ENCODE measurements at places on chromosomes 6 and 20. TPM values are rescaled to one million over a fixed set of nuclear protein-coding genes. Genes with fewer than 3 reads are reported as not detected.

Gene NKX2-2
- total RNA-seq: 2.4 TPM

Gene COL11A2
- total RNA-seq: 1.9 TPM

Gene SLX4IP
- 11.4 TPM for total RNA-seq

Gene ENPP4
- total RNA-seq: 30.3 TPM

Gene ID4
- 118 TPM for total RNA-seq

Gene EFCAB8
- not detected for total RNA-seq

Gene MAN1A1
- 31.1 TPM for total RNA-seq

Gene ERVFRD-1
- total RNA-seq: not detected

Gene TPX2
- 15.4 TPM for total RNA-seq

Gene INSM1
- total RNA-seq: 32.0 TPM

Gene TGM3
- 0.27 TPM for total RNA-seq

Gene NOX3
- not detected for total RNA-seq

Gene HLA-DPA1
- 1.9 TPM for total RNA-seq

Gene HACE1
- total RNA-seq: 53.1 TPM

Gene PSORS1C2
- total RNA-seq: not detected

Gene ME1
- 4.0 TPM for total RNA-seq

Gene CTSZ
- 14.1 TPM for total RNA-seq

Gene OR2H2
- total RNA-seq: not detected

Gene SMPDL3A
- 11.3 TPM for total RNA-seq

Gene TFAP2D
- total RNA-seq: not detected

Gene COL9A1
- total RNA-seq: 7.3 TPM

Gene AVP
- total RNA-seq: not detected

Gene FOXS1
- 1.8 TPM for total RNA-seq

Gene MICA
- total RNA-seq: 2.7 TPM

Gene FAM162B
- 1.4 TPM for total RNA-seq

Gene BTN1A1
- total RNA-seq: not detected

Gene SLC52A3
- total RNA-seq: 0.36 TPM

Gene RWDD2A
- total RNA-seq: 5.9 TPM

Gene CLDN20
- total RNA-seq: not detected

Gene FRK
- 0.36 TPM for total RNA-seq

Gene PXDC1
- 17.6 TPM for total RNA-seq

Gene CST7
- not detected for total RNA-seq

Gene DEF6
- 1.5 TPM for total RNA-seq

Gene PLN
- 0.45 TPM for total RNA-seq

Gene CTCFL
- total RNA-seq: not detected

Gene GRM4
- total RNA-seq: 28.3 TPM

Gene VWA7
- 0.36 TPM for total RNA-seq

Gene MRPL14
- 25.0 TPM for total RNA-seq

Gene DHX35
- 13.1 TPM for total RNA-seq

Gene PET117
- 8.3 TPM for total RNA-seq

Gene PGM3
- 57.3 TPM for total RNA-seq

Gene TMEM244
- not detected for total RNA-seq

Gene HEY2
- total RNA-seq: 9.5 TPM

Gene ISM1
- total RNA-seq: 0.54 TPM
